ENCODE measurements at places on chromosomes 5 and 9.
A peak's percentile ranks its signal among the peaks of the same experiment; 100 is the strongest.

DNA sequence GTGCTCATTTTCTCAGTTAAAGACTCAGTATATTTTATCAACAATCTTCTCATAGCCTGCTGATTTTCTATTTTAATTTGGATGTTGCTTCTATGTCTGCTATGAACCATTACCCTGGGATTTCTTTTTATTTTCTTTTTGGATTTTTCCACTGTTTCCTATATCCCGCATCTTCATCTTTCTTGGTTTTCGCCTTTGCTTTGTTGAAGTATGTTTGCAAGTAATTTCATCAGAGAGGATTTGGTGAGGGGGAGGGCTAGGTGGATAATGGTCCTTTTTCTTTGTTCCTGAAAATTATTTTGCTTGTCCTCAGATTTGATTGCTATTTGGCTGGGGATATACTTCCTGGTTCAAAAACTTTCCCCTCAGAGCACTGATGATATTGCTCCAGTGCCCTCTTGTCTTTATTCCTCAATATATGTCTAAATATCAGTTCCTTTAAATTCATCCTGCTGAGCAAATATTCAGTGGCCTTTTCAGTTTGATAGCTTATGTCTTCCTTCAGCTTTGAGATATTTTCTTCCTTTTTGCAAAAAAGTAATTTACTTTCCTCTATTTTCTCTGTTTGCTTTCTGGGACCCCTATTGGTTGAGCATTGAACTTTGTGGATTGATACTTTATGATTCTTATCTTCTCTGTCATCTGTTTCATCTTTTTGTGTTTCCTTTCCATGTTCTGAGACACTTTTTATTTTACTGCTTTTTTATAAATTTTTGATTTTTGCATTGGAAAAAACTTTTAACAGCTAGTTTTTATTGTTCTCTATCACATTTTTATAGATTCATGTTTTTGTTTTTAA, 227.6 kb upstream of the ELL2 start:
- DNase-seq: no peak

- no peak for DNase-seq
Measured at GRCh38 chr5:27472000-27472763, 433.8 kb upstream of the CDH9 start.

GRCh38 chr9:109411798-109412352, 86.2 kb downstream of the PTPN3 start:
- DNase-seq: peak; percentile 89

GRCh38 chr5:42992088-42992879, 47.8 kb downstream of the ANXA2R start:
- peak; percentile 39 for DNase-seq

DNA sequence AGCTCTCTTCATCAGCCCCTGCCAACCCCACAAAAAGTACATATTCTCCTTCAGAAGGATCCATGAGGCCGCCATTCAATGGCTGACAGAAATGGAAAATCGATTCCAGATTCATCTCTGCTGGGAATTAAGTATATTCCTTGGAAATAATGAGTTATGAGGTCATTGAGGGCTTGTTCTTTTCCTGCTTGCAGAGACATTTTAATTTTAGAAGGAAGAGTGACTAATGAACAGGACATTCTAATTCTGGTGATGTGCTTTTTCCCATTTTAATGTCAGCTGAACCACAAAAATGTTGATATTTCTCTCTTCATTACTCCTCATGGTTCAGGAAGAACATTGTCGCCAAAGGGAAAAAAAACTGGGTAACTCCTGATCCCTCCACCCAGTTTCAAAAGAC, 314.0 kb downstream of the PIK3R1 start:
- DNase-seq: no peak

GRCh38 chr5:88944751-88945531, 62.0 kb upstream of the MEF2C start:
- no peak for DNase-seq

DNA sequence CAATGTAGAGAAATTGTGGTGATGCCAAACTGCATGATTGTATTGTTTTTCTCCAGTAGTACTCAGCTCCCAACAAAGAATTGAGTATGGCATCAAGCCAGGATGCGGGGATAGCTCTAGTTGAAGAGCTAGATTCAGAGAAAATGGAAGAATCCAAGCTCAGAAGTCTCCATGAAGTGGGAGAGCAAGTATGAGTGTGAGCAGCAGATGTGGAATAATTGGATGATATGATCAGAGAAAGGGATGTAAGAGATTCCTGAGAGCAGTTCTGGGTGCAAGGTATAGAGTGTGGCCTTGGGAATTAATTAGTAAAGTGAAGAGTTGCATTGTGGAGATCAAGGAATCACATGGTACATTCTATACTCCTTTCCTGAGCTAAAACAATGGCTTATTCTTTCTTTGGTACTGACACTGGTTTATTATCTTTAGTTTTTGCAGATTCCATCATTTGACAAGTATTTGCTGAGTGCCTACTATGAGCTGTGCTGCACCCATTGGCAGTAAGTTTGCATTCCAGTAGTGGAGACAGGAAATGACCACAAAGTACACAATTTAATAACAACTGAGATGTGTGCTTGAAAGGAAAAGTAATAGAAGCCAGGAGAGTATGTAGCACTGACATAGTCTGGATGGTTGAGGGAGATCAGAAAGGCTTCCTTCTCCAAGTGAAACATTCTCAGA, 177.1 kb downstream of the CPLANE1 start:
- DNase-seq: no peak

DNA sequence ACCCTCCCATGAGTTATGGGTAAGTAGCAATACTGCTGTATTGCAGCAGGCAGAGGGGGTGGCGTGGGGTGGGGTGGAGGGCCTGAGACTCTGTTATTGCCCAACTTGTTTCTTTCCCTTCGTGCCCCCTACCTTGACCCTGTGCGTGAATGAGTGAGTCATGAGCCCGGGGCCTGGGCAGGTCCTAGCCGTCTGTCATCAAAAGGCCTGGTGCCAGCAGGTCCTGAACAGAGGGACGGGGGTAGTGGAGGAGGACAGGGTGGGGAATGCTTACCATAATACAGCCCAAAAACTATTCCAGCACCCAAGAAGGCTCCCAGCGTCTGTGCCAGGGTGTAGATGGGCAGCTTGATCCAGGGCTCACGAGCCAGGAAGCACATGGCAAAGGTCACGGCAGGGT, 4.3 kb downstream of the AQP3 start:
- DNase-seq: no peak

- DNase-seq: no peak
Measured at GRCh38 chr5:179008667-179009066, 13.5 kb upstream of the GRM6 start.

DNA sequence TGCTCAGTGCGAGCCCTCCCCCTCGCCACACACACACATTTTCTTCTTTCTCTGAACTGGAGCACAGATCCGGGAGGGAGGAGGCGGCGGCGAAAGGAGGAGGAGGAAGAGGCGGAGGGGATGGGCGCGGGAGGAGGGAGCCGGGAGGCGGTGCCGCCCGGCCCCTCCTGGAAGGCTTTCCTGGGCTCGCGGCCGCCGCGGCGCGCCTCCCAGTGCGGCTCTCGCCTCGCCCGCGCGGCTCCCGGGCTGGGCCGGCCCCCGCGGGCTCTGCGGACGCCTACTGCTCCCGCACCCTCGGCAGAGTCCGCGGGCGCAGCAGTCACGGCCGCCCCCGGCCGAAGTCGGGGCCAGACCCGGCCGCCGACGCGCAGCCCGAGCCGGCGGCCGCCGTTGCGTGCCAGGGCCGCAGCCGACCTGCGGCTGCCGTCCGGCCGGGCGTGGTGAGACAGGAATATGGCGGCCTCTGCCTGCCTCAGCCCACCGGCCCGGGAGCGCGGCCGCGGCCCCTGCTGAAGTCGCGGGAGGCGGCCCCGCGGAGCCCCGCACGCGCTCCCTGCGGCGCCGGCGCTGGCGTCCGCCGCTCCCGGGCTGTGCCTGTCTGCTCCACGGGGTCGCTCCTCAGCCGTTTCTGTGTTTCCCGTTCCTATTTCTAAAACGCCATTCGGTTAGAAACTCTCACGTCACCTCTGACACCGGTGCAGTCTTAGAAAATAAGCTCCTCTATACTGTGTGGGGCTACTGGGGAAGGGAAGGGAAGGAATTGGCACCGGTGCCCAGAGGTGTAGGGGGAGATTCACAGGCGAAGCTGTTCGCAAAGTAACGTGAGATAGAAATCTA, 500 bp upstream of the GNAQ start:
- DNase-seq: peak; percentile 60

DNA sequence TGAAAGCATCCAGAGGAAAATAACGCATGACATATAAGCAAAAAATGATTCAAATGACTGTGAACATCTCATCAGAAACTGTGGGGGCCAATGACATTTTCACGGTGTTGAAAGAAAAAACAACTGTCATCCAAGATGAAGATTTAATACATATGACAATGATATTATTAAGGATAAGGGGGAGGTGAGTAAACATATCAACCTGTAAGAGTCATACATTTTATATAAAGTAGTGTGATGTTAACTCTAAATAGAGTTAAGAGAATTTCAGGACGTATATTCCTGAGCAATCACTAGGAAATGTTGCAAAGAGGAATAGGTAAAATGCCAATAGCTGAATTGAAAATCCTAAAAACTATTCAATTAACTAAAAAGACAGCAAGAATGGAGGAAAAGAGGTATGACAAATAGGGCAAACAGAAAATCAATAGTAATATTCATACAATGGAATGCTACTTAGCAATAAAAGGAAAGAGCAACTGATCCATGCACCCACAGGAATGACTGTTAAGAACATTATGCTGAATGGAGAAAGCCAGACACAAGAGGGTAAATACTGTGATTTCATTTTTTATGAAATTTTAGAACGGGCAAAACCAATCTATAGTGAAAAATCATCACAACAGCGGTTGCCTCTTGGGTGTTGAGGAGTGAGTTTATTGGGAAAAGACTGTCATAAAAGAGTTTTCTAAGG, 92.4 kb upstream of the JAK2 start:
- DNase-seq: no peak

GRCh38 chr5:93582677-93583438, at the start of gene NR2F1:
TSS of gene NR2F1 (plus strand) at chr5:93583222. CDS start at chr5:93585024, 1,802 bp downstream.
- no peak for DNase-seq

- DNase-seq: no peak
Measured at GRCh38 chr5:87004101-87004500, 263.6 kb upstream of the RASA1 start.

- DNase-seq: no peak
Measured at GRCh38 chr9:109769250-109769649, 10.7 kb upstream of the PALM2AKAP2 start.

DNA sequence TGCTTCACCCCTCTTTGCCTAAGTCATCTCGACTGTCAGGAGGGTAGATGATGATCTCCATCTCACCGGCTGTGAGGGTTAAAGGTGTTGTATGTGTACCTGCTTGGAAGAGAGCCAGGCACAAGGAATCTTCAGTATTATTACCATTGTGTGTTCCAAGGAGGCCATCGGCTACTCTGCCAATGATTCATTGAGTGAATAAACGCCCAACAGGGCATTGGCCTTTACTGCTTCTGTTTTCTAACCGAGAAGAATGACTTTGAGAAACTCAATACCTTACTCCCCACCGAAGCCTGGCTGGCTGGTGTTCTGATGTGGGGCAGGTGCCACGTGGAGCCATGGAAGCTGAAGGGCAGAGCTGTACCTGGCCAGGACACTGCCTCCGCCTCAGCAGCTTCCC, 228.8 kb downstream of the SNX18 start:
- DNase-seq: no peak

DNA sequence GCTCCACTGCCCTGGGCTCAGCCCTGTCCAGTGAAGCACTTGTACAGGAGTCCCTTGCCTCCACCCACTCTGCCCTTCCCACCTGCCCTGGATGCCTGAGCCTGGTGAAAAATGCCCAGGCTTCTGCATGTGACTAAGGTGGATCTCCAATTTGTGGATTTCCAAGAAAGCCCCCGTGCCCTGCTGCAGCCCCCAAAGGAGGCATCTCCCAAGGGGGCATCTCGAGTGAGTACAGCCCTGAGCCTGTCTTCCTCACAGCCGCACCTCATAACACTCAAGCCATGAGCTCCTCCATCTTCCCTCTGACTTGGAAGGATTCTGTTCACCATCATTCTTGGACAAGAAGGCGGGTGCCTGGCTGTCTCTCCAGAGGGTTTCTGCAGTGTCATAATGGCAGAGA, 158.0 kb upstream of the PPP1R26 start:
- DNase-seq: no peak

- no peak for DNase-seq
Measured at GRCh38 chr5:169668732-169669131, 31.7 kb downstream of the DOCK2 start.

DNA sequence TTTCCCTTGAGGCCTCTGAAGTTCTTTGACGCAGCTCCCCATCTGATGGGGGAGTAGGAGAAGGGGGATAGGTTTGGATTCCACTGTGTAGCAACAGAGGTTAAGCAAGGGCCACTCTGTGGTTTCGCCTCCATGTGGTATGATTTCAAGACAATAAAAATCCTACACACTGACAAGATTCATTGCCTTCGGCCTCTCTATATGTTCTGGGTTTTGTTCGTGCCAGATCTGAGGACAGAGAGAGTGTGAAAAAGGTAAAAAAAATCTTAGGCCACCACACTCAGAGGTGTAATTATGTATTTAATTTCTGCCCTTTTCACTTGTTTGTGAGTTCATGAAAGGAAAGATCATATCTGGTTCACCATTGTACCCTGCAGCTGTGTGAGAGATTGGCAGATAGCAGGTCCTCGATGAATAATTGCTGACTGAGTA, 715.2 kb upstream of the ZNF608 start:
- no peak for DNase-seq

GRCh38 chr9:75083188-75083970, 4.6 kb downstream of the NMRK1 start:
- DNase-seq: no peak

GRCh38 chr9:95570150-95570549, 53.4 kb upstream of the PTCH1 start:
- DNase-seq: no peak

DNA sequence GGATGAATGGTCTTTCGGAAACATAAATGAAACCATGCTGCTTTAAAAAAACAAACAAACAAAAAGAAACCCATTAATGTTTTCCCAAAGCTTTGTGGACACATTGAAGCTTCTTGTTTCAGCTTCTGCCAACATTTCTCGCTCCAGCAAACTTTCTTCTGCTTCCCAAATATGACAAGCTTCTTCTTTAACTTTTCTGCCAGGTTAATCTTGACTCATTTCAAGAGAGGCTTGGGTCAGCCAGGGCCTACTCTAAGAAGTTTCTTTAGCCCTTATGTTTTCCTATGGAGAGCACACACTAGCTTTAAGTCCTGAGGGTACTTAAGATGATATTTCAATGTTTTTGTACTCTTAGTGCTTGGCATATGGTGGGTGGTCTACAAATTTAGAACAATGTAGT, 6.1 kb downstream of the ANXA1 start:
- no peak for DNase-seq

DNA sequence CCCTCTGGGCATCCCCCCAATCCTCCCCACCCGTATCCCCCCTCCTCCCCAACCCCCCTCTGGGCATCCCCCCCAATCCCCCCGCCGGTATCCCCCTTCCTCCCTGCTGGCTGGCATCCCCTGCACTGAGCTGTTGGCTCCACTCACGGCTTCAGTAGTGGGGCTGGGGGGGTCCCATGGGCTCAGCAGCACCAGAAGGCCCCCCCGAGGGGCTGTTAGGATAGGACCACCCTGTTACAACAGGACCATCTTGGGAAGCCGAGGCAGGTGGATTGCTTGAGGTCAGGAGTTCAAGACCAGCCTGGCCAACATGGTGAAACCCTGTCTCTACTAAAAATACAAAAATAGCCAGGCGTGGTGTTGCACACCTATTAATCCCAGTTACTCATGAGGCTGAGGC, 42.4 kb downstream of the EXD3 start:
- DNase-seq: no peak
